ENCODE measurements at places on chromosomes 7 and 10.

DNA sequence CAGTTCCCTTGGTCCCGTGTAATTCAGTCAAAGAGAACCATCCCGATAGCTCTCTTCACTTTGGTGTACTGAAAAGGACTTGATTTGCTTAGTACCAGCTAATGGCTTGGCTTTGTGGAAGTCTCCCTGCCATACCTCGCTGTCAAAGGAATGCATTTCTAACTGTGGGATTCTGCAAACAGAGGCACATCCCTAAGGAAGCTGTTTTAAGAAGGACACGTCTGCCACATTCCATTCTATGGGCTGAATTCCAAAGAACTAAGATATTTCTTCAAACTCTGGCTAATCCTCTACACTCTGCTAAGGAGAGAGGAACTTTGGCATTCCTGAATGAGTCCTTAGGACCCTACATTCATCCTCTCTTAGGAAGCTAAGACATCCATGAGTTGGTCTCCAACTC is 327.9 kb downstream of the SFMBT2 start:
- no peak for DNase-seq

DNA sequence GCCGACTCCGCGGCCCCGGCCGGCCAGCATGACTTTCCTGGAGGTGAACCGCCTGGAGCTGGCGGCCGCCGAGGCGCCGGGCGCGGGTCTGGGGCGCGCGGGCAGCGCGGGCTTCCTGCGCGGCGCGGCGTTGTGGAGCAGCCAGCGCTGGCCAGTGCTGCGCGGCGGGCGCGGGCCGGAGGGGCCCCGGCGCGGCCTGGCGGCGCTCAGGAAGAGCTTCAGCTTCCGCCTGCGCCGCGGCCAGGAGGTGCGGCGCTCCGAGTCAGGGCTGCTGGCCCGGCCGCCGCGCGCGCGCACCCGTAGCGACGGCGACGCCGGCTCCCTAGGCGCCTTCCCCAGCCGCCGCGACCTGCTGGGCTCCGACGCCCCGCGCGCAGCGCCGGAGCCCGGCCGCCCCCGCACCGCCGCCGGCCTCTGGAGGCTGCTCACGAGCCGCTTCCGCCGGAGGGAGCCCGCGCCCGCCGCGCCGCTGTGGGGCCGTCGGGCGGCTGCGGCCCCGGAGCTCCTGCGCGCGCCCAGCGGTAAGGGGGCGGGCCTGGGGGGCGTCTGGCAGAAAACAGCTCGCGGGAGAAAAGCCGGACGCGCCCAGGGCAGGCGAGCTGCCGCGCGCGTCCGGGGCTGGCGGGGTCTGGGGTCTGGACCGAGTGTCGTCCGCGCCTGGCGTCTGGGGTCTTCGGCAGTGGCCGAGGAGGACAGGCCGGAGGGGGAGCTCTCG is 29.0 kb downstream of the AGAP3 start:
- peak; percentile 28 for DNase-seq

- no peak for DNase-seq
Observed at GRCh38 chr7:116197360-116197759, 13.0 kb upstream of the TES start.

GRCh38 chr10:52106899-52107298 is 207.2 kb upstream of the DKK1 start:
- DNase-seq, result no peak

- no peak for DNase-seq
Observed at GRCh38 chr7:138584283-138584682, 116.9 kb downstream of the SVOPL start.

- no peak for DNase-seq
Observed at GRCh38 chr7:1262441-1262840, 29.8 kb downstream of the UNCX start.

Measured in stimulated activated CD4-positive, alpha-beta T cell treated with anti-CD3 and anti-CD28 coated beads, TNF-alpha, amount 100 ng/mL, for 1 hour (primary cell).